ENCODE measurements at places on chromosomes 12 and 14. TPM values are rescaled to one million over a fixed set of nuclear protein-coding genes. Genes with fewer than 3 reads are reported as not detected.

- no peak for DNase-seq
These were observed 410.8 kb upstream of the PDE3A start for GRCh38 chr12:19957308-19958125.

DNA sequence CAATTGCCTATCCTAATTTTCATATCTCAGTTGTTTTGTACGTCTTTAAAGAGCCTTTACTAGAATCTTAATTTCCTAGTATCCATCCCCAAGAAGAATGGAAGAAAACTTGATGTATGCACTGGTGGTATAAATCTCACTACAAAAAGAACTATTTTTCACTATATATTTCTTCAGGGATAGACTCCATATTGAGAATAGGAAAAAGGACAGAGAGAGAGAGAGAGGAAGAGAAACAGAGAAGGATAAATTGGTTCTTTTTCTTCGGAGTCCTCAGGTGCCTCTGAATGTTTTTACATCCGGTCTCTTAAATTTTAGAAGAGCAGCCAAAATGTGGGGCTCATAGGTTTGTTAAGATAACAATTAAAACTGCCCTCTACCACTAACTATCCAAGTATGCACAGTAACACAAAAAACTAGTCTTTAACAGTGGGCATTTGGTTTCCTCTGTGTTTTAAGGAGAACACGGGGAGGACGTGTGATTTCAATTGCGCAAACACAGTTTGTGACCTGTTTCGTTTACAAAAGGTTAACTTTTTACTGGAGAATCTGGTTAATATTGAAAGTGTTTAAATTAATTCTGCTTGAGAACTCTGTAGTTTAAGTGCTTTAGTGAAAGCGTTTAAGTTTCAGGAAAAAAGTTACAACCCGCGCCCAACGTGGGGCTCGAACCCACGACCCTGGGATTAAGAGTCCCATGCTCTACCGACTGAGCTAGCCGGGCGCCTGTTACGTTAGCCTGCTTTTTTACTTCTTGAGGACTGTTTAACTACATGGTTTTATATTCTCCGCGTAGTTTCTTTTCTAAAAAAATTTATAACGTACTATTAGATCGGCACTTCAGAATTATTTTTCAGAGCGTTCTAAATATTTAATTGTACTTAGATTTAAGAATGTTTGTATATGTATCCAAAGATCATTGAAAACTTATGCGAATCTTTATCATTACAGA lies 5.1 kb upstream of the PSMA3 start:
- DNase-seq = peak; percentile 81

GRCh38 chr12:111505601-111506036 lies 93.5 kb downstream of the ATXN2 start:
- no peak for DNase-seq

GRCh38 chr12:2540535-2540941 lies 254.2 kb upstream of the FKBP4 start:
- no peak for DNase-seq

DNA sequence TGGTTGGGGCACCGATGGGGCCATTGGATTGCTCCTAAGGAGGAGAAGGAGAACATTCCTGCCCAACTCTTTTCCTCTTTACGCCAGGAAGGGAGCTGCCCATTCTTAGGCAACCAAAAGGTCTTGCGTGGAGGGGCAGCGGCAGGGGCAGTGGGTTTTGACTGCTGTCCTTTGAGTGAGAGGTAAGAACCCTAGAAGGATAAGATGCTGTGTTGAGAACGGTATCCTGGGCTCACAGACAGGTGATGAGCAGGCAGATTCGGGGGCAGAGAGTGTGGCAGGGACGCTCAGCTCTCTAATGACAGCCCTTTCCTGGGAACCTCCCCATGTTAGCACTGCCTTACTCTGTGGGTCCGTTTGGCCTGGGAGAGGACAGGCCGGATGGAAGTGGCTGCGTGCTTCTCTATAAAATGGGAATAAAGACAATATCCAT lies 13.2 kb downstream of the LRTM2 start:
- DNase-seq = no peak

Gene TMEM116
- 2.9 TPM for polyA plus RNA-seq

Gene NFATC4
- 79.5 TPM for polyA plus RNA-seq

Gene DNAH10
- 0.04 TPM for polyA plus RNA-seq

Gene ADCY4
- 81.6 TPM for polyA plus RNA-seq

Gene ADAMTS20
- polyA plus RNA-seq = not detected

Gene TOMM20L
- not detected for polyA plus RNA-seq
